NCI-H1436 treated with DMSO at 0.1 percent for 48 hours (cell line): ENCODE measurements at places on chromosomes 2 and 18.

DNA sequence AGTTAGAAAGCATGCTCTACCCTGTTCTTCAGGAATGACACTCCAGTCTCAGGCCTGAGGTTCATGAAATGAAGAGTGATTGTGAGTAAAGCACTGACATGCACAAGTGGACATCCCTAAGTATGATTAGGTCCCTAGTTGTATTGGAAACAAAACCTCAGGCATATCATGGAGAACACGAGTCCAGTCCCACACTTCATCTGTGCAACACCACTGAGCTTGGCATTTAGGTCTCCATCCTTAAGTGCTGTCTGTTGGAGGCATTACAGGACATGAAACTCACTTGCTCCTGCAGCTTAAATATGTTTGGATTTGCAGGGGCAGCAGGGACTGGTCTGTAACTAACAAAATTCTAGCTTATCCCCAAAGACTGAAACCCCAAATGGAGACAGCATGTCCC lies 250.3 kb upstream of the KLHL29 start:
- no peak for DNase-seq

- DNase-seq: no peak
These were observed 1604.8 kb upstream of the ZEB2 start for GRCh38 chr2:146124741-146125140.

- DNase-seq: no peak
These were observed 753.9 kb downstream of the RNF144A start for GRCh38 chr2:7670905-7671641.

DNA sequence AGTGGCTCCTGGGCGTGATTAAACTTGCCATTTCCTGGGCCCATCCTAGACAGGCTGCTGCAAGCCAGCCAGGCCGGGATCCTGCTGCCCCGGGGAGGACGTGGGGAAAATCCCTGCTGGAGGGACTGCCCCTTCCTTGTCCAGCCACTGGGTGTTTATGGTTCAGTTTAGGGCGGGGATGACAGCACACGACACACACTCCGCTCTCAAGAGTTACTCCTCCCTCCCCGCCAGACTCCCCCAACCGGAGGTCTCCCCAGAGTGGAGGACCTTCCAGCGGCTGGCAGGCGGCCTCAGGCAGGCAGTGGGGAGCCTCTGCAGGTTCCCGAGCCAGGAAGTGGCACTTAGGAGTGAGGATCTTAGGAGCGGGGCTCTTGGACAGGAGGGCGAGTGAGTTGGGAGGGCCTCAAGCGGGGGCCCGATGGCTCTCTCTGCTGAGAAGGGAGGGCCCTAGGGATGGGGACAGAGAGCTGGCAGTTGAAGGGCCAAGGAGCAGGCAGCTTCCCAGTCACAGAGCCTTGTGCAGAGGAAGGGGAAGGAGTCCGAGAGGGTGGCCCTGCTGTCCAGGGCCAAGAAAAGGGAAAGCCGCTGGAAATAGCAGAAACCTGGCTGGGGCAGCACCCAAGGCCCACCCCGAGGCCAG lies 5.7 kb upstream of the GPR35 start:
- DNase-seq: no peak

GRCh38 chr2:28293416-28293815 lies 99.2 kb upstream of the FOSL2 start:
- no peak for DNase-seq

DNA sequence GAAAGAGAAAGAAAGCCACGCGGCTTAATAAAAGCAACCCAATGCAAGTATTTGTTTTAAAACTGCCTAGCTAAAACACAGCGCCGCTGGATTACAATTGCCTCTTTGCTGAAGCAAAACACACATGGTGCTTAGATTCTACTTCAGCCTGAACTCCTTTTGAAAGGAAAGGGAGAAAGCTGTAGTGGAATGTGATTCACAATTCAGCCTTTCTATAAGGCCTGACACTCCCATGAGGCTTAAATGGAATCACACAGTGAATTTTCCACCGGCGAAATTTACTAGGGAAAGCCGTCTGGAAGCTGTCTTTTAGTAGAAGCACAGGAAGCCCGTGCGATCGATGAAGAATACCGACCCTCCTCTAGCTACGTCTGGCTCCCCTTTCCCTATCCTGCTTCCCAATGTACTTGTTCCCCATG lies 348.0 kb downstream of the DLGAP1 start:
- DNase-seq: no peak

- no peak for DNase-seq
These were observed 20.8 kb downstream of the EIPR1 start for GRCh38 chr2:3356799-3357198.

- DNase-seq: no peak
These were observed 69.4 kb downstream of the LOXHD1 start for GRCh38 chr18:46587600-46587999.

DNA sequence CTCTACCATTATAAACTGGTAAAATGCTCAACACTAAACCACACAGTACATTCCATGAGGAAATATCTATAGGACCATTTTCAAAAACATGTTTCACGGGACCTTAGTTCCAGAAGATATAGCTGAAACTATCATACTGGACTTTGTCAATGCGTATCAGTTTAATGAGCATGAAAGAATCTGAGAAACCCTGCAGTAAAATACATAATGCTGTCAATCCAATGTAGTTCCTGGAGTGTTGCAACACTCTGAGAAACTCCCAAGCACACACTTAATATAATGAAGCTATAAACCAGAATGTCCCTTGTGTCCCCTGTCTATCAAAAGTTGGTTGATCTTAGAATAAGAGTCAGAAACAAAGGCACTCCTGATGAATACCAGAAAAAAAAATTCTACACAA lies 16.2 kb downstream of the IWS1 start:
- DNase-seq: no peak

DNA sequence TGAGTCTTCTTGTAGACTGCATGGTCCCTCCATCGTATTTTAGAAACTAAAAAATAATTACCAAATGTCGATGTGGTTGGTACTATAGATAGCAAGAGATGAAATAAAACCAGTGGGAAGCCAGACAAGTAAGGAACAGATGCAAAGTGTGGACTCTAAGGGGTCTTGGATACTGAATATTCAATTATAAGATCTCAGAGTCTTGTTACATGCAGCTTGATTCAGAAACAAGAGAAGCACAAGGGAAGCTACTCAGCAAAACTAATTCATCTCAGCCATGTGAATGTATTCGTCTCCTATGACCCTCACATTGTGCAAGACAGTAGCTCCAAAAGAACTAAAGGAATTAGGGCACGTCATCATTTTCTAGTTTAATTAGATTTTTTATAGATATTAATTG lies 80.9 kb downstream of the CDH20 start:
- no peak for DNase-seq

DNA sequence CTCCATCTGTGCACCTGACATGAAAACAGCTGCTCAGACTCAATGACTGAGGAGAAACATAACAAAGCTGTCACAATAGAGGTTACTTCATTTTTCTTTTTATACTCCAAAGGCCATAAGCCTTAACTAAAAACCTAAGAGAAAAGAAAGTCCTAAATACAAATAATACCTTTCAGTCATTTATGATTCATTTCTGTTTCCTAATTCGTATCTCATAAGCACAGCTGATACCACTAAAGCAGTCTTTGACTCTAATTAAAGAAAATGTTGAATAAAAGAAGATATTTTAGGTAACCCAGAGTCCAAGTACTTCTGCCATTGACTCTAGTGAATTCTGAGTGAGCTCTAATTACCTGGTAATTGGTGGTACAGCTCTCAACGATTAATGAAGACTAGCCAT lies 20.6 kb downstream of the NEMP2 start:
- DNase-seq: no peak

- DNase-seq: peak; percentile 59
These were observed 1.8 kb downstream of the KIF5C start for GRCh38 chr2:148876595-148877402.

GRCh38 chr2:40964509-40965250 lies 512.8 kb upstream of the SLC8A1 start:
- no peak for DNase-seq

DNA sequence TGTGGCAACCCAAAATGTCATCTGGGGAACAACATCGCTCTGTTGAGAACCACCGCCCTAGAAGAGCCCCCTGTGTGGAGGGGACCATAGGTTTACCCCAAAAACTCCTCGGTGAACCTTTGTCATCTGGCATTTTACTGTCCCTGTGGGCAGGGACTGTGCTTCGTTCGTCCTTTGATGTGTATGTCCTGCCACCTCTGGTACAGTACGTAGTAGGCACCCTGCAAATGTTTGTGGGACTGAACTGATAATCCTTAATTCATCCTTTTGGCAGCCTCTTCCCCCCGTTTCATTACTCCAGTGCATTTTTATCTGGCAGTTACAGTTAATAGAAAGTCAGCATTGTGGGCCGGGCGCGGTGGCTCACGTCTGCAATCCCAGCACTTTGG lies 728 bp downstream of the NAPG start:
- no peak for DNase-seq

GRCh38 chr2:172571245-172571644 lies 15.4 kb downstream of the PDK1 start:
- no peak for DNase-seq

- no peak for DNase-seq
These were observed 53.9 kb upstream of the CTAGE1 start for GRCh38 chr18:22471546-22472131.

GRCh38 chr2:16166327-16166981 lies 226.1 kb downstream of the MYCN start:
- no peak for DNase-seq

DNA sequence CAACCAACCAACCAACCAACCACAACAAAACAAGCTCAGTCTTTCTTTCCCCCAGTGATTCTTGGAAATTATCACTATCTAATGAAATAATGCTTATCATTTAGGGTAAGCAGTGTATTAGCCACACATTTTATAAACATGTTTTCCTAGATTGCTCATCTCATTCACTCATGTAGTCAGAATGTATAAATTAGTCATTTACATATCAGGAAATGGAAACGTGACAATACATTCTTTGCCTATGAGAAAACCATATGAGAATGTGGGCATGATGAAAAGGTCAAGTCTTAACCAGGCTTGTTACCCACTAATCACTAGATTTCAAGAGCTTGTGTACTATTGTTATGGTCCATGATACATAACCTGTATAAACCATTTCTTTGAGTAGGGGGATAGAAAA lies 1583.4 kb upstream of the PIK3C3 start:
- no peak for DNase-seq

GRCh38 chr2:19982268-19982667 lies 7.6 kb downstream of the WDR35 start:
- no peak for DNase-seq

DNA sequence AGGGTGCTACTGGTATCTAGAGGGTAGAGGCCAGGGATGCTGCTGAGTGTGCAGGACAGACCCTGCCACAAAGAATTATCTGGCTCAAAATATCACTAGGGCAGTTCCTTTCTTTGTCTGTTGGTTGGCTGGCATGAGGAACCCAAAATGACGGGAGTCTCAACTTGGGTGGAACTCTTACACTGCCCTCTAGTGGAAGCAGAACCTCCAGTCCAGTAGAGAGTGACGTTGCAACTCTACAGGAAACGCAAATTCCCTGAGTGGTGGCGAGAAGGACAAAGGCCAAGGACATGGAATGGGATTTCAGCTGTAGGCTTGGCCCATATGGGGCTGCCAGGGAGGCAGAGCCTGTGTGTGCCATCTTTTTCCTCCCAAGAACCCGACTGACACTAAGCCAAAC lies 47.1 kb downstream of the COPS8 start:
- DNase-seq: no peak

DNA sequence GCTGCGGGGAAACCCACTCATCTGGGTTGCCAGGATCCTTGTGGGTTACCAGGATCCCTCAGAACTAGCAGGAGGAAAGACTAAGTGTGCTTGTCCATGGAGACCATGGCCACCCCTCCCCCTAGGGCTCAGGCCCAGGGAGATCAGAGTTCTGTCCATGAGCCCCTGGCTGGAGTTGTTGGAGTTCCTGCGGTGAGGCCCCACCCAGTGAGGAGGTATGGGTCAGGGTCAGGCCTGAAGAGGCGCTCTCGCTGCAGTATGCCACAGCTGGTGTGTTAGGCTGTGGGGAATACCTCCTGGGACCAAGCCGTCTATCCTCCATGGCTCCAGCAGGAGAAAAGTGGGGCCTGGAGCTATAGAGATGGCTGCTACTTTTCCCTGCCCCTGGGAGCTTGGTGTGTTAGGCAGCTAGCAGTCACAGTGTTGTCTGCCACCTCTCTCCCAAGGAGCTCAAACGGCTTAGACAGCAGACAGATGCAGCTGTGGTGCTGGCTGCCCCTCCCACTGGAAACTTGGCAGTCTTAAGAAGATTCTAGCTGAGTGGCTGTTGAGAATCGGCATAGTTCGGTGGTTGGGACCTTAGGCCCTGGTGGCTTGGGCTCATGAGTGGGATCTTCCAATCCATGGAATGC lies 240.3 kb upstream of the CELF4 start:
- no peak for DNase-seq

- no peak for DNase-seq
These were observed 28.4 kb downstream of the FAM168B start for GRCh38 chr2:131064589-131065512.

GRCh38 chr2:5722236-5722635 lies 30.1 kb downstream of the SOX11 start:
- no peak for DNase-seq

- no peak for DNase-seq
These were observed 37.4 kb upstream of the EPAS1 start for GRCh38 chr2:46259777-46260168.

DNA sequence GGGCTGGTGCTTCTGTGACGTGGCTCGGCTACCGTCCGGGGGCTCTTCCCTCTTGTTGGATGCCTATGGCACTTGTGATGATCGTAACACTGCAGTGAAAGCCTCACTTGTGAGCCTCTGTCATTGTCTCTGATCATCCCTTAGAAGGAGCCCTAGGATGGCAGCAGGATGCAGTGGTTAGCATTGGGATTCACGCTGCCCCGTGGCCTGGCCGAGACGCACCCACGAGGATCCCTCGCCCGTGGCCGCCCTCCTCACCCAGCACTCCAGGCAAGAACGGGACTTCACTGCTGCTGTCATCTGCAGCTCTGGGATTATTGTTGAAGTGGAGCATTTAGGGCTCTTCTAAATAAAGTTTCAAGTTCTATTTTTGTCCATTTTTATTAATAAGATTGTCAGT lies 46.8 kb upstream of the CTDP1 start:
- DNase-seq: no peak

GRCh38 chr2:8985561-8986326 lies 17.7 kb downstream of the MBOAT2 start:
- DNase-seq: no peak

DNA sequence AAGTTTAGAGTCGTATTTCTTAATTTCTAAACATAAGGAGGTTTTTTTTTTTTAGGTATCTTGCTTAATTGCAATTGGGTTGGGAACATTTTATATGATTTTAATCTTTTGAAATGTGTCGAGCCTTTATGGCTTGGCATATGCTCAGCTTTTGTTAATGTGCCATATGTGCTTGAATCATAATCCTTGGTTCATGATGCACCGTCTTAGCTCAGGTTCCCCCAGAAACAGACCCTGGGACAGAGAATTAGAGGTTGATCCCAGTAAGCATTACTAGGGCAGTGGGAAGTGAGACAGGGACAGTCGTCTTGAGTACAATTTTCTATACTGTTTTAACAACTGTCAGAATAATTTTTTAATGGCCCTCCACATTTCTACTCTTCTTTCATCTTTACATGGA lies 9.3 kb downstream of the CHCHD5 start:
- DNase-seq: no peak
